ENCODE measurements at places on chromosomes 4 and X.

DNA sequence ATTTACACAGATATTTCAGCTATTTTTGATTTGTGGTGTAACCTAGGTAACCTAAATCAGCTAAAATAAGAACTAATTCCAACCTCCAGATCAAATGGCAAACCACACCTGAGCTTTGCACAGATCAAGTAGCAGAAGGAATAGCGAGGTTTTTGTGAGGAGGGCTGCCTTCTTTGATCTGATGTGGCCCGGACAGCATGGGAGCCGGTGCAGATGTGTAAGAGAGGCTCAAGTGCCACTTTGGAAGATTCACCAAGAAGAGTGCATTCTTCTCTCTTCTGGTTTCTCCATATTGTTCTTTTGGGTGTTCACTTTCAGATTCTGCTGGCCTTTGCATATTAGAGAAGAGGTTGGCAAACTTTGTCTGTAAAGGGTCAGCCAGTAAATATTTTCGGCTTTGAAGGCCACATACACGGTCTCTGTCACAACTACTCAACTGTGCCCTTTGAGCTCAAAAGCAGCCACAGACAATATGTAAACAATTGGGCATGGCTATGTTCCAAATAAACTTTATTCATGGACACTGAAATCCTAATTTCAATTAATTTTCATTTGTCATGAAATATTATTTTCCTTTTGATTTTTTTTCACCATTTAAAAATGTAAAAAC, 78.9 kb upstream of the FAM9C start:
- no peak for DNase-seq

- no peak for DNase-seq
These were observed 190.1 kb upstream of the BMP3 start for GRCh38 chr4:80840396-80840795.

- no peak for DNase-seq
These were observed 2.4 kb downstream of the BMP2K start for GRCh38 chr4:78778530-78778929.

DNA sequence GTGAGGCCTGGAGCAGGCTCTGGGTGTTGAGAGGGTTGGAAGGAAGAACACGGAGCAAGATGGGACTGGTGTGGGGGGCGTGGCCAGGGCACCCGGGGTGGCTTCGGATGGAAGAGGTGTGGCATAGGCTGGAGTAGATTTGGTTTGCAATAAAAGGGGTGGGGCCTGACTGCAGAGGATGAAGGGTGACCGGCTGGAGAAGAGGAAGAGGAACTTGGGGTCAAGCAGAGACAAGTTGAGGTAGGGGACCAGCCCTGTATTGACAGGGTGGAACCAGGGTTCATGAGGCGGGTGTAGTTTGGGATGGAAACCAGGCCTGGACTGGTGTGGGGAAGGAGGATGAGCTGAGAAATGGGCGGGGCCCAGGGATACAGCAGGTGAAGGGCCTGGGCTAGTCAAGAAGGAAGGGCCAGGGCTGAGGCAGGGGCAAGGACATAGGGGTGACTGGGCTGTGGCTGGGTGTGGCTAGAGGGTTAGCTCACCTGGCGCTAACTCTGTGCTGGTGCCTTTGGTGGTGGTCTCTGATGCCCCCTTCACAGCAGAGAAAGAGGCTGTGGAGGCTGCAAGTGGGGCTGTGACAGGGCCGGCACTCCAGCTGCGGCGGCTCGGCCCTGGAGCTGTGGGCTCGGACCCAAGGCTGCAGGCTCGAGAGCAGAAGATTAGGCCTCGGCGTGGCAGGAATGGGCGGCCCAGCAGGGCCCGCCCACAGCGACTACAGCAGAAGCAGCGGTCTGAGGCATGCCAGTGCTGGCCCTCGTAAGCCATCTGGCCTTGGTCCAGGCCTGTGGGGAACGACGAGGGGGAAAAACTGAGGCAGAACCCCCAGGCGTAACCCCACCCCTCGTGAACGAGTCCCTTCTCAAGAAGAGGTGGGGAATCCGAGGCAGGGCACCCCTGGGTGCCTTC, 5.0 kb downstream of the PLP2 start:
- no peak for DNase-seq

- DNase-seq = no peak
These were observed 305.7 kb downstream of the PDHA2 start for GRCh38 chr4:96145601-96146000.

DNA sequence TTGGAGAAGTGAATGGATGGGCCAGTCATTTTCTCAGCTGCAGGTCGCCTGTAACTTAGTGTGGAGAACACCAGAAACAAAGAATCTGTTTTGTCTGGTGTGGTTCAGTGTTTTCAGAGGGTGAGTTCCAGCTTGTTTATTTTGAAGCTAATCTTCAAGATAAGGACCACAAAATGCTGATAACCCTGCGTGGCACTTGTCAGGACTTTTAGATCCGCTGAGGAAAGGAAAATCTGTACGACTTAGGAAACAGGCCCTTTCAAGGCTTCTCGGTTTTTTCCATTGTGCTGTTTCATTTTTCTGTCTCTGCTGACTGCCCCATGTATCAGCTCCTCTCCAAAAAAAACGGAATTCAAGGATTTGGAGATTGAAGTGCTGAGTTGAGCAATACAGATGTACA, 8.7 kb upstream of the ANAPC4 start:
- no peak for DNase-seq

DNA sequence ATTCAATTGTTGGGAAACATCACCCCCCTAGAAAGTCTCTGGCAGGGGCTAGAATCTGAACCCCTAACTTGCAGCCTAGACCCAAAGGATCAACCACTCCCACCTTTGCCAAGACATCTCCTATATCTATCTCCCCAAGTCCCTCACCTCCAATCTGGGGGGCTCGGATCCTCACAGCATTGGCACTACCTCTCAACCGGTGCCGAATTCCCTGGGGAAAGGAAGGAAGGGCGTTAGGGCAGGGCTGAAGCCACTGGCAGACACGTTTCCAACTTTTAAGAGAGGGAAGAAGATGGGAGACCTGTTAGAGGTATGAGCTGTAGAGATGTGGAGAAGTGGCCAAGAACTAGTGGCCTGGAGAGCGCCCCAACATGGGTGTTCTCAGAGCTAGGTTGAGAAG, 2.7 kb downstream of the TIMM17B start:
- no peak for DNase-seq

DNA sequence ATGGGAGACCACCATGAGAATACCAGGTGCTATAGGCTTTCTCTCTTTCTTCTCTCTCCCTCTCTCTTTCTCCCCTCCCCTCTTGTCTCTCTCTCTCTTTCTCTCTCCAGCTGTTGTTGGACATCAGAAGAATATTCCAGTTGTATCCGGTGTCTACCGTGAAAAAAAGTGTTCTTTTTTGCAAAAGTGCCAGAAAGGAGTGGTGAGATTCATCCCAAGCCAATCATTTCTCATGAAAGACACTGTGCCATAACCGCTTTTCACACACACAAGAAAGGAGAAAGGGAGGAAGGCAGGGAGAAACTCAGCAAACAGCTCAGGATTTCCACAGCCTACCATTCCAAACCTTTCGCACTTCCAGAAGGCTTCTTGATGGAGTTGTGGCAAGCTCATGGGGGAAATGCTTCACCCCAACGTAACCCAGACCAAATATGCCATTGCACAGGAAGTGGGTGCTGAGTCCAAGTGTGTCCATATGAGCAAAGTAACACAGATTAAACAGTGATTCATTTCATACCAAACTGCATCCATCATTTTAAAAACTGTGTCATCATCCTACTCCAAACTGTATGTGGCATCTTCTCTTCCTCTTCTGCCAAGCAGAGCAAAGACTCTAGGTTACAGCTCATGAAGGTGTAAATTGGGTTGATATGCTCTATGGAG, 224.0 kb downstream of the APBB2 start:
- DNase-seq = no peak

DNA sequence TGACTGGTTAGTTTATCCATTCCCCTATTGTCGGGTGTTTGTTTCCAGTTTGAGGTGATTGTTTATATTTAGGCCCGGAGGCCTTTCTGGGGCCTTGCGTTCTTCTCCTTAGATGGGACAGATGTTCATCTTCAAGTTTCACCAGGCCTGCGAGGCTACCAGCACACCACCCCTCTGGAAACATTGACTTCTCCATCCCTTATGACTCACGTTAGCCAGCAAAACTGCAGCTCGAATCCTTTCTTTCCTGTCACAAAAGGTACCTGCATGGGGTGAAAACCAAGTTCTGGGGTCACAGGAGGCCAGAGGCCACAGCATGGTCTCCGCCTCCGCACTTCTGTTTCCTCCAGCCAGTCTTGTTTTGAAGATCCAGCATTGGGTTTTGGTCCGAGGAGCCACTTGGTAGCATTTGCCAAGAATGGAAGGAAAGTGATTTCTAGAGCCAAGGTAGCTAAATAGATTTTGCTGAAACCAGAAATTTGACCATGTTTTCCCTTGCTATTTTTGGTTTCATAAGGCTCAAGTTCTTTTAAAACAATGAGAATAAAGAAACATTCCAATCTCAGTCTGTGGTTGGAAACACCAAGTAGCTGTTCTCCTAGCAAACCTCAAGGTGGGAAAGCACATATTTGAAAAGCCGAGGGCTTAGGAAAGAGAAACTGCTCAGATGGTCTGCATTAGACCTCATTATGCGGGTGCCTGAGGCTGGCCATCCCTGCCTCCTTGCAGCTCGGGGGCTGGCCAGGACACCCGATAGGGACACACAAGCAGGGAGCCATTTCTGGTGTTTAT, 5.6 kb downstream of the NYX start:
- no peak for DNase-seq

DNA sequence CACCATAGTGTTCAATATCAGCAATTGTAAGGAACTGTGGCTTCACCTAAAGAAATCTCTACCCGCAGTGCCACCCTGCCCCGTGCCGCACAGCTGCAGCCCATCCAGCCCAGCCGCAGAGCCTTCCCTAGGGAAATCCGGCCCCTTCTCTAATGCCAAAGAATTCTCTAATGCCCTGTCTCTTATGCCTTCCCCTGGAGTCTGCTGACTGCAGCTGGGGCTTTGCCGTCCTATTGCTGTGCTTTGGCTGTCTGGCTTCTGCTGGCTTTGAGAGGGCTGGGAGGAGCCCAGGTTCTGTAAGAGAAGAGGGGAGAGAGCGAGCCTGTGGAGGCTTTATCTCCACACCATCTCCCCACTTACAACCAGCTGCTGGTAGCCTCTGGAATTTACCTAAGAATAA, 85.9 kb upstream of the HELT start:
- DNase-seq = no peak

GRCh38 chrX:77946571-77946970, 22.9 kb downstream of the PGAM4 start:
- DNase-seq = no peak

DNA sequence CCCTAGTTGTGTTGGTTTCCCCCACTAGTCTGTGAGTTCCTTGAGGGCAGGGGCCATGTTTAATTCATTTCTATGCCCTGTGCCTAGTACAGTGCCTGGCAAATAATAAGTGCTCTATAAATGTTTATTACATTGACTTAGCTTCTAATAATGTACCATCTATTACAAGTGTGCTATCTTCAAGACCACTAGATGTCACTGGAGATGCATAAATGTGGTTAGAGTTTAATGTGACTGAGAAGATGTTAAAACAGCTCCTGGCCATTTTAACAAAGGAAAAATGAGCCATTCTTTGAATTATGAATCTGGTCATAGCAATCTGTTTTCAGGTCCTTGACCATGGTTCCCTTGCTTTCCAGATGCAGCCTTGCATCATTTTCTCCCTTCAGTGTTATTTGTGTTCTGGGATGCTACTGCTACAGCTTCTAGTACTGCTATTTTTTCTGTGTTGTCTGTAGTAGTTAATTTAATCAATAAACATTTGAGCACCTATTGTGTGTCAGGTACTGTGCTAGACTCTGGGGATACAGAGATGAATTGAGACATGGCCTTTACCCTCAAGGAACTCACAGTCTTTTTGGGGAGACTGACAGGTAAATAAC, 43.2 kb downstream of the SLC9A6 start:
- no peak for DNase-seq

- DNase-seq = no peak
These were observed 26.5 kb upstream of the IRAK1 start for GRCh38 chrX:154046031-154046781.

- no peak for DNase-seq
These were observed 100.3 kb upstream of the FGF16 start for GRCh38 chrX:77346859-77347258.

- no peak for DNase-seq
These were observed 63.0 kb upstream of the FAM9A start for GRCh38 chrX:8864161-8864560.

DNA sequence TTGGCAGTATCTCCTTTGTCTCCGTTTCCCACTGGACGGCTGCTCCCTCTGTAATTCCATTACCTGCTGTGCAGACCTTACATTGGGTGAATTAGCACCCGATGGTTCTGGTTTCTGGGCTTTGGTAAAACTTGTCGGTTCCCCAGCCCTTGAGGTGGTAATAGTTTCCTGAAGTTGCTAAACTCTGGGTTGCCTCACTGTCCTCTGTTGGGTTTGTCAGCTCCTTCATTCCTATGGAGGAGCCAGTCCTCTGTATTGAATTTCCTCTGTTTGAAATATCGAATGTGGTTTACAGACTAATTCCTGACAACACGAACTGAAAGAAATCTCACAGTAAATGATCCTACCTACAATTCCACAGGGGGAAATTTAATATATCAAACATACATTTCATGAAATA, 591.3 kb upstream of the FTHL17 start:
- DNase-seq = no peak

- no peak for DNase-seq
These were observed 22.7 kb upstream of the PGRMC2 start for GRCh38 chr4:128310266-128310697.

GRCh38 chrX:68828740-68829581, at the start of gene EFNB1:
EFNB1 (plus strand) TSS chrX:68829021; CDS start chrX:68829777, 756 bp downstream.
- peak; percentile 76 for DNase-seq

DNA sequence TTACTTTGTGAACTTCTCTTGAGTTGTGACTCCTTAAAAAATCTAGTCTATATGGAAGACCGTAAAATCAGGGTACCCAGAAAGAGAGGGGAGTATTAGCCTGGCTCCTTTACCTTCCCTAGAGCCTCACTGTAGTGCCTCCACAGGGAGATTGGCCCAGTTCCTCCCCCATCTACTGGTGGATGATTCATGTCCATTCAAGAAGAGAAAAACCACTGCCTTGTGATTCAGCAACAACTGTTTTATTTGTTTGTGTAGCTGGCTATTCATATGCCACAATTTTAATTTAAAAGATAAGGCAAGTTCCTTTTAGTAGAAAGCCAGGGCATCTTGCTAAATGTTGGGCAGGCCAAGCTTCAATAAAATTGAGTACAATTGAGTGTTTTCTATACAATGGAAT, 221.8 kb upstream of the KCNIP4 start:
- DNase-seq = no peak

DNA sequence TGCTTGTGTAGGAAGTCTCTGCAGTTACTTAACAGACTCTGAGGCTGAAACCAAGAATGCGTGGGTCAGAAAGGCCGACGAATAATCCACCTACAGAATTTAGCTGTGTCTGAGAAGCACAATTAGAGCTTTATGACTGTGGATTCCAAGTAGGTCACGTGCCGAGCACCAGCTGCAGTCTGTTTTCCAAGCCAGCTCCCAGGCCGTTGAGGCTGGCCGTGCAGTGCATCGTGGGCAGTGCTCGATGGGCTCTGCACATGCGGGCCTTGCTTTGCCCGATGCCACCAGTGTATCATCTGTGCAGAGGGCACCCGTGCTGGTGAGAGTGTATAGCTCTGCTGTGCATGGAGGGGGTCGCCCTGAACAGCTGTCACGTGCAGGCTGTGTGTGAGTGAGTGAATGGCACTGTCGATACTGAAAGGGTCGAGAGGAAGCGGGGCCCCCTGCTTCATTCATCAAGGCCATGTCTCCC, 67.5 kb upstream of the CLDN34 start:
- DNase-seq = no peak
